Neural crest cell (in vitro differentiated cells): ENCODE measurements at places on chromosomes 3 and 15.

DNA sequence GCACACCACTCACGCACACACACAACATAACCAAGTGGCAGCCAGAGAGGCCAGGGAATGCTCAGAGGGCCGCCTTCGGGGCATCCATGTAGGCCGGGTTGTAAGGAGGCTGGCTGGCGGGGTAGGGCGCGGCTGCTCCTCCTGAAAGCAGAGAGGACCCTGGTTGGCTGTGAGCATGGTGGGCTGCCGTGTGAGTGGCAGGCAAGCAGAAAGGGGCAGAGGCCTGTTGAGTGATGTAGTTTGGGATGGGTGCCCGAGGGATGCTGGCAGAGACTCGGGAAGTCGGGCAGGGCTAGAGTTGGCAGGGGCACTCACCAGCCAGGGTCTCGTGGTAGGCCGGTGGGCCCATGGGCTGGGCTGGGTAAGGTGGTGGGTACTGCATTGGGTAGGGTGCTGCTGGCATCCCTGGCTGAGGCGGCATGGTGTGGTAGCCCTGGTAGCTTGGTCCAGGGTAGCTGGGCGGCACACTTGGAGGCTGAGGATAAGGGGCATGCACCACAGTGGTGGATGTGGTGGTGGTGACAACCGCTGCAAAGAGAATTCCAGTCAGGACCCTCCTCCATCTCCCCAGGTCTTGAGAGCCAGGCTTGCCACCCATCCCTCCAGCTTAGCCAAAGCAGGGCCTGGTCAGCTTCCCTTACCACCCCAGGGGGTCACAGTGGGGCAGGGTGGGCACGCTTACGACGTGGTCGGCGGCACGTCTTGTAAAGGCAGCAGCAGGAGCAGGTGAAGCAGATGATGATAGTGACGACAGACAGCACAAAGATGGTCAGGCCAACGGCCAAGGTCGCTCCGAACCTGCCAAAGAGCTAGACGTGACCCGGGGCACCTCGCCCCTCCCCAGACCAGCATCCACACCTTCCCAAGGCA is 22.7 kb downstream of the ATRIP start:
- DNase-seq: no peak

DNA sequence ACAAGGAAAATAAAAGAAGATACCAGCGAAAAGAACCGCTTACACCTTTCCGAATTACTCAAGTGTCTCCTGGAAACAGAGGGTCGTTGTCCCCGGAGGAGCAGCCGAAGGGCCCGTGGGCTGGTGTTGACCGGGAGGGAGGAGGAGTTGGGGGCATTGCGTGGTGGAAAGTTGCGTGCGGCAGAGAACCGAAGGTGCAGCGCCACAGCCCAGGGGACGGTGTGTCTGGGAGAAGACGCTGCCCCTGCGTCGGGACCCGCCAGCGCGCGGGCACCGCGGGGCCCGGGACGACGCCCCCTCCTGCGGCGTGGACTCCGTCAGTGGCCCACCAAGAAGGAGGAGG is 325 bp downstream of the ALCAM start:
- DNase-seq: peak; percentile 10

DNA sequence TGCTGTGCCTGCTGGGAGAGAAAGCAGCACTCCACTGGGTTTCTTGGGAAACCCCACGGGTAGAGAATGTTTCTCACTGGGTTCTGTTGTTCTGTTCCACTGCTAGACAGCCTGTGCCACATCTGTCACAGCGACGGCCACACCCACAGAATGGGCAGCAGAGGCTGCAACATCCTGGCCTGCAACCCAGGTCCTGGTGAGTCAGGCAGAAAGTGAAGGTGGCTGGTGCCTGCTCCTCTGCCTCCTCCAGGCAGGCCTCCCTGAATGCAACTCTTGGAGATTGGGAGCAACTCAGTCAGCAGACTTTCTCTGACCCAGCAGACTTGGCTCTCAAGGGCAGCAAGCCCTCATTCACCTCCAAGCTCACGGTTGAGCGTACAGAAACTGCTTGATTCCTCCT is 13.0 kb downstream of the C3orf18 start:
- DNase-seq: no peak

- no peak for DNase-seq
Observed at GRCh38 chr15:96132126-96132525, 198.4 kb upstream of the NR2F2 start.

- no peak for DNase-seq
Observed at GRCh38 chr3:46127503-46127902, 80.6 kb downstream of the CCR1 start.

DNA sequence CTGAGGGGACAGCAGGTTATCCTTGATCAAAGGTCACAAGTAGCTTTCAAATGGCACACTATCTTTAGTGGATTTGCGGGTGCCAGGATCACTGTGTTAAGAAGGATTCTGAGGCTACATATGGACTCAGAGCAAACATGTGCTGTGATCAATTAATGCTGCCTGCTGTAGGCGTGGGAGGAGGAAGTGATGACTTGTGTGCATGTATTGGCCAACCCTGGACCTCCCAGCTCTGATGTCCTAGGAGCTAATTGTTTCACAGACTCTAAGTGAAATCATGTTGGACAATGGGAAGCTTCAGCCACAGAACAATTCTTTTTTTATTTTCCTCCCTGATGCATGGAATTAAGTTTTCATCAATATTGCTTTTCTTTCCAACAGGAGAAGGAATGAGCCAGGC is 24.4 kb downstream of the FAH start:
- no peak for DNase-seq

DNA sequence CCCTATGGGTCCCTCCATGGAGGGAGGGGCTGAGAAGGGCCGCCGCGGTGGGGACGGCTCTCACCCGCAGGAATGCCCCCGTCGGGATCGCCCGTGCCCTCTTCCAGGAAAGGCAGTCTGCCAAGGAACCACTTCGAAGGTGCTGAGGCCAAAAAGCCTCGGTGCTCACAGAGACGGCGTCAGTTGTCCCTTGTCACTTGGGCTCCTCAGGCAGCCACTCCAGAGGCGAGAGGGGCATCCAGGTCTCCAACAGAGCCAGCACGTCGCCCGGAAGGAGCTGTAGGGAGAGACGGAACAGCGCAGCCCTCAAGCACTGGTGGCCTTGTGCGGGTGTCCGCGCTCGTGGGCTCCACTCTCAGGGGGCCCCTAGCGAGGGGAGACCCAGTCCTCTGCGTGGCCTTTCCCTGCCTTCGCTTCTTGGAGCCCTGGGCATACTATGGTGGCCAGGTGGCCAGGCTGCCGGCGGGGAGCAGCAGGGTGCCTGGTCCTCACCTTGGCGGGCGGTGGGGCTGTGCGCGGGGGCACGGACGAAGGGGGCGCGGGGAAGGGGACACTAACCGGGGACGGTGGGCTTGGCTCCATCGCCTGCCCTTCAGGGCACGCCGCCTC is 994 bp downstream of the MESP1 start:
- no peak for DNase-seq

DNA sequence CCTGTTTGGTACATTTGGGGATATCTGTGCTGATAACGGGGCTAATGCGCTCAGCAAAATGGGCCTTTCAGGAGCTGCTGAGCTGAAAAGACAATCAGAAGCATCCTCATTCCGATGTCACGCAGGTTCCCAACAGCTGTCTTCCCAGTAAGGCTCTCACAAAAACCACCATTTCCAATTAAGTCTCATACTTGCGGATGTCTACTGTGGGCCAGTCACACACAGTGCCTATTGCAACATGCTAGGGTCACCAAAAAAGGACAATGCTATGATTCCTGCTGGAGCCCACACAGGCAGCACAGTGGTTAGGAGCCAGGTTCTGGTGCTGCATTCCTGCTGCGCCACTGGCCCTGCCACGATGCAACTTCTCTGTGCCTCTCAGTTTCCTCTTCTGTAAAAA is 16.4 kb upstream of the LDHAL6B start:
- DNase-seq: no peak

DNA sequence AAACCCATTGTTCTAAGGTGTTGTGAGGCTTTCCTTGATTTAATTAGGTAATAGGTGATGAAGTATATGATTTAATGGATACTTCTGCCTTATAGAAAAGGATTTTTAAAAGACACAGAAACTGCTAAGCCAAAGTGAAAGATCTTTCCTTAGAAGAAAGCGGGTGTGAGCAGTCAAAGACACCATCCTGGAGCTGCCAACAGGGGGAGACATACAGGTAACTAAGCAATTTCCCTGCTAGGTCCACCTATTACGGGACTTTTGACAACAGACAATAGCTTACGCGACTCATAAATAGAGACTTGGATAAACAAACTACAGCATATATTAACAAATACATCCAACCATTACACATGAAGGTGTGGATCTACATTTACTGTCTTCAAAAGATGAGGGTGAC is 669.5 kb downstream of the SQOR start:
- no peak for DNase-seq

GRCh38 chr3:157319672-157320071 is 117.0 kb upstream of the PTX3 start:
- no peak for DNase-seq

DNA sequence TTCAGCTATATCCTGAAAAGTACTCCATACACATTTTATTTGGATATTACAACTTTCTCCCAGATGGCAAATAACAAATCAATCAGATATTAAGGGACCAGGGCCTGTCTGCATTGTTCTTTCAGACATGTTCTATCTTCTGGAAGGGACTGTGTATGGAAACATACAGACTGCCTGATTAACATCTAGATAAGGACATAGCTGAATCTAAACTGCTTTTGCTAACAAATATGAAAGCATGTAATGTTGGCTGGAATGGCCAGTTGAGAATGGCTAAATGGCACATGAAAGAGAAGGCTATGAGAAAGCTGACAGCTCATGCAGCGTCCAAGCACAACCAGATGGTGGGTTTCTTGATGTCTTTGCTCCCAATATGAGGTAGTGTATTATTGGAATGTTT is 149.4 kb downstream of the CFAP20DC start:
- DNase-seq: no peak

- DNase-seq: no peak
Observed at GRCh38 chr15:35834216-35834830, 288.4 kb upstream of the DPH6 start.

DNA sequence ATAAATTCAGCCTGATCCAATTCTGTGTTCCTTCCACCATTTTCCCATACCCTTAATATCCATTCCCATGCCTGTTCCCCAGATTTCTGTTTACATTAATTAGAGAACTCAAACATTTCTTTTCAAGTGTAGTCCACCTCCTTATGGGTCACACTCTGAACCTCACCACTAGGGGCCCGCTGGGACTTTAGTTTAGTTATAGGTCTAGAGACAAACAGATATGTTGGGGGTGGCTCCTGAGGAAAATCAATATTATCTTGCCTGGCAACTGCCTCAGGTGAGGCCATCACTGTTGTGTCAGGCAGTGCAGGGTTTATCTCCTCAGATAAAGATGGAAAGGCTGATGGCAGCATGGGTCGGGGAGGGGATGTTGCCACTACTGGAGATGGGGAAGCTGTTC is 72.8 kb downstream of the CLDN1 start:
- DNase-seq: no peak

DNA sequence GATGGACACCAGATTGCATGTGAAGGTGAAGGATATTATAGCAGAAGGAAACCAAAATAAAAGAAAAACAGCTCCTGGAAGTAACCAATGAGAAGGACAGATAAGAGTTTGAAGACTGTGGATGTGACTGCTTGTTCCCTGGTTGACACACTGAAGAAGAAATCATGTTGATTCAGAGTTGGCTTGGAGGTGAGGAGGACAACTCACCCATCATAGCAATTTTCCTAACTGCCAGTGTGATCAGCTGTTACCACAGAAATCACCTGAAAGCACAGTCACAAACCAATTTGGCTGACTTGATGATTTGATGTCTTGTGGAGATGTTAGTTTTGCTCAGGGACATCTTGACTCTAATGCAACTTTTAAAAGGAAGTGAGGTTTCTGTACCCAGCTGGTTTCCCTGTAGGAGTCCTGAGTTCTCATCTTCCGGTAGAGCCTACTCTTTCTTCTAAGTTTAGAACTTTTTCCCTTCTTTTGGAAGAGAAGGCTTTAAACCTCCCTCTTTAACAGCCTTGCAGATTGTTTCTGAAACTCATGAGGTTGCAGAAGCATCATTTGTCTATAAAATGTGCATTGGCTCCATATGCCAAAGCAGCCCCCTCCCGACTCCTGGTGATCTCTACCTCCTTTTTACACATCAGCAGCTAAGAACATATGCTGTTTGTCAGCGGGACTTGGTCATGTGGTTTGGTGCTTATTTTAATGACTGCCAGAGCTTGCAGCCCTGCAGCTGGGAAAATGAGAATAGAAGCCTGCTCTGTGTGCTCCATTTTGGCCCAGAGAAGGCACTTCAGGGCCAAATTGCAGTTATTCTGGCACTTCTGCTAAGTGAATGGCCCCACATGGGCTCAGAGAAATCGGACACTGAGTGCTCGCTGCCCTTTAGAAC is 10.3 kb downstream of the ATG7 start:
- DNase-seq: no peak

DNA sequence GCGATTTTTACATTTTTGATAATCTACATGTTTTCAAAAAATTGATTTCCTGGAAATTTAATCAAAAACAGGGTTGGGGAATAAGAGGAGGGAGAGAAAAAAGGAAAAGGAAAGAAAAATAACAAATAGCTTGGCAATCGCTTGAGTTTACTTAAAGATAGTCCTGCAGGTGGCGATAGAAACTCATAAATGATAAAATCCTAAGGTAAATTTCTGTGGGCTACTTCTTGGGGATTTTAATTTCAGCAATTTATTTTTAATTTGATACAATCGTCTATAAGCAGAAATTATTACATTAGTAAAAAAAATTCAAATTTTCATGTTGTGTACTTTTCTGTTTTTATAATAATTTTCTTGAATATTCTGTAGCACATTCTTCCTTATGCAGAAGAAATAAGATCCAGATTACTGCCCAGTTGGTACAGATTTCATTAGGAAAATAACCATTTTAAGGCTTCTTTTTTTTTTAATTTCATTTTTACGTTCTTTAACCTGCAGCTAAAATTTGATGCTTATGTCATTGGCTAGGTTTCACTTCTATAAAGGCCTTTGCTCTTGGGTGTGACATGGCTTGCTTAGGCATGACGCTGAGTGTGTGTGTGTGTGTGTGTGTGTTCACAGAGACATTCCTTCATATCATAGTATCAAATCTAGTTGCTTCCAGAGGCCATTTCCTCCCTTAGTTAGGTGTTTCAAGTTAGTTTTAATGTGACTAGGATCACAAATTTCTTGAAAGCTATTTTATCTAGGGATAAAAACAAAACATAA is 181.8 kb downstream of the MCTP2 start:
- no peak for DNase-seq

- no peak for DNase-seq
Observed at GRCh38 chr15:28994142-28994830, 108.5 kb downstream of the APBA2 start.

DNA sequence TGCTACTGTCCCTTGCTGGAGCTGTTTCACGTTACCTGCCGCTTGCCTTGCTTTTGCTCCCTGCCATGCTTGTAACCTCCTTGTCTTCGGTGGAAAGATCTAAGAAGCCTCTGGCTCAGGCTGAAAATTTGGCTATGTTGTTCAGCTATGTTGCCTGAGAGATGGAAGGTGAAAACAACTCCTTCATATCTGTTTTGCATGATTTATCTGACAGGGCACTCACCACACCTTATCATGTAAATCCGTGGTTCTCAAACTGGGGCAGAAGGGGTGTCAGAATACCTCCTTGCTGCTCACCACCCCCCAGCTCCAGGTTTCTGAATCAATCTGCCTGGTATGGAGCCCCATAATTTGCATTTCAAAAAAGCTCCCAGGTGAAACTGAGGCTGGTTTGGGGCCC is 6.5 kb upstream of the CORO2B start:
- no peak for DNase-seq
